Cardiac fibroblast (primary cell): ENCODE measurements at places on chromosomes 3 and 15.
A peak's percentile ranks its signal among the peaks of the same experiment; 100 is the strongest.

DNA sequence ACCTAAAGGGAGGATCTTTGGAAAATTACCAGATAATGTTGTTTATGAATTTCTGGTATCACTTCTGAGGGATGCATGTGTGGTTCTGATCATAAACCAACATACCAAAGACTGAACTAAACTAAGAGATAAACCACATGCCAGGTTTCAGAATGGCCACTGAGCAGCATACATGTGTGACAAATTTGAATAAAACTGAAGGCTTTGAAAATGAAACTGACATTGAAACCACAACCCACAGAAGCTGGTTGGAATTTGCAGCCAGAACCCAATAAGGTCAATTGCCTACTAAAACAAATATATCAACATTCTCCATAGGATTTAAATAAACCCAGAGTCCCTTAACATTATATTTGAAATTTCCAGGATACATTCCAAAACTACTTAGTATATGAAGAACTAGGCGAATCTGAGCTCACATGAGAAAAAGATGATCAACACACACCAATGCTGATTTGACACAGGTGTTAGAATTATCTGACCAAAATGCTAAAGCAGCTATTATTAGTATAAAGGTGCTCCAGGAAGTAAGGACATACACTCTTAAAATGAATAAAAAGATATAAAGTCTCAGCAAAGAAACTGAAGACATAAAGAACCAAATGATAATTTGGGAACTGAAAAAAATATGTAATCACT lies 125.0 kb downstream of the ZNF280D start:
- no peak for DNase-seq

- DNase-seq: peak; percentile 76
These were observed 63.1 kb downstream of the STRIT1 start for GRCh38 chr3:155230382-155230781.

GRCh38 chr15:94206463-94207167 lies 24.7 kb upstream of the MCTP2 start:
- no peak for DNase-seq

GRCh38 chr3:194609601-194610000 lies 23.6 kb downstream of the TMEM44 start:
- DNase-seq: no peak

GRCh38 chr3:129233538-129233937 lies 15.9 kb upstream of the COPG1 start:
- no peak for DNase-seq

- peak; percentile 40 for DNase-seq
These were observed 1.6 kb upstream of the P3H2 start for GRCh38 chr3:190122198-190122771.

DNA sequence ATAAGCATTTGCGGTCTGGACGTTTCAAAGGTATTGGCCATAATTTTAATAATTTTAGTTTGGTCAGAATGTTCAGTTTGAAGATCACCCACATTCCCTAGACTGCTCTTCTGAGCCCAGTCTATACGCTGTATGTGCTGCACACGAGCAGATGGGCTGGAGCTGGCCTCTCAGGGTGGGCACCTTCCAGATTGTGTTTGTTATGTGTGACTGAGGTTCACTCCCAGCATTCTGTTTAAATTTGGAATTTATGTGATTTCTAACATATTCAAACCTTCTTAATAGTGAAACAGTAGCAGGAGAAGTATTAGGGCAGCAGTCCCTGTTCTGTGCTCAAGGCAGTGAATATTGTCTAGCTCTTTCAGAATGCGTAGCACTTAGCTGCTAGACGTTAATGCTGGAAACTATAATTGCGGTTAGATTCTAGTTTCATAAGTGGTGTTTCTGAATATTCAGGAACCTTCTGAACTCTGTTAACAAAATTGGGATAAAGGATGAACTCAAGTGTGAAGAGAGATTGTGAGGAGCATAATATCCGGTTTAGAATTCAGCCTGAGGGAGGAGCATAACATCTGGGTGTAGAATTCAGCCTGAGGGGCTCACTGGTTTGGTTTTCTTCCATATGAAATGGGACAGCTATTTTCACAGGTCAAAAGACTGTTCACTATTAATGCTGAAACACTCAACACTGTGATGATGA lies 68.6 kb upstream of the RPL35A start:
- no peak for DNase-seq

DNA sequence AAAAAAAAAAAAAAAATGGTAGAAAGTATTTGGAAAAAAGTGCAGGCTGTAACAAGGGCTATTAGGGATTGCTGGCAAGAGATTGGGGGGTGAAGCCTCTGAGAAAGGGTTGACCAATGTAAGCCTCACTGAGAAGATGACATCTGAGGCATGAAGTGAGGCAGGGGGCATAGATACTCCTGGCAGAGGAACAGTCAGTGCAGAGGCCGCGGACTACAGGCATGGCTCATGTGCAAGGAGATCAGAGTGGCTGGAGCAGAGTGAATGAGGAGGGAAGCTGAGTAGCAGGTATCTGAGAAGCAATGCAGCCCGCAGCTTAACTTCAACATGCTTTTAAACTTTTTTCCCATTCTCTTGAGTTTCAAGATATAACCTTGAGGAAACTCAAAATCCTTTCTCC lies 5.4 kb downstream of the FBXL22 start:
- DNase-seq: no peak

DNA sequence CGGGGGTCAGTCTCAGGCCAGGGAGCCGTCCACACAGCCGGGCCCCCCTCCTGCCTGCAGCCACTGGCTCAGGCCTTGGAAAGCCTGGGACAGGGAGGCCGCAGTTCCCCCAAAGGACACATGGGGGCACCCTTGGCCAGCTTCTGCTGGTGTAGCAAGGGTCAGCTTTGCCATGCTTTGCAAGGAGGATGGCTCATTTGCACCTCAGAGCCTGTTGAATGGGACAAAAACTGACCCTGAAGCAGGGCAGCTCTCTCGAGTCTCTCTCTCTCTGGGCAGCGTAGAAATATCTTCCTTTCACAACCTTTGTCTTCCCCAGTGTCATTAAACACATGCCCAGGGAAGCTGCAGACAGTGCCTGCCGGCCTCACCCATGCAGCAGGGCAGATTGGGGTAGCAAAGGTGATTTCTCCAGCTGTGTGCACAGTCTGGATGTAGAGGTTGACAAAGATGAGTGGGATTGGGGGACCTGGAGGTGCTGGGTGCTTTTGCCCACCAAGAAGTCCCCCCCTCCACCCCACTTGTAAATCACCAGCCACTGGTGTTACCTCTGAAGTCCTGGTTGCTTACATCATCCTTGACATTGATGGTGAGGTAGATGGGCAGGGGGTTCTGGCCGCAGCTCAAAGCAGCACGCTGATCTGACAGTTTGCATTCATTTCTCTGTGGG lies 17.4 kb upstream of the EHD4 start:
- peak; percentile 79 for DNase-seq

DNA sequence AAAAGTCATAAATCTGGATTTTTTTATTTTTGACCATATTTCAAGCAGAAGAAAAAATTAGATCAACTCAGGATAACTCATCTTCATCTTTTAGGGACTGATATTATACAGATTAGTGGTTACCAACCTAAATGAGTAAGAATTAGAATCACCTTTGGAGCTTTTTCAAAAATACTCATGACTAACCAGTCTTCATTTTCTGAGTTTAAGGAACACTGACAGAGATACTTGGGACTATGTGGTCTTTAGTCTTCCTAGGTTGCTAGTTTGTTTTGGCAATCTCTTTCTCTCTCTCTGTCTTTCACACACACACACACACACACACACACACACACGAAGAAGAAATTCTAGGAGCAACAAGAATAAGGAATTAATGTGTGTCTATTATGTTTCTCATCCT lies 50.1 kb downstream of the TMOD3 start:
- peak; percentile 73 for DNase-seq

DNA sequence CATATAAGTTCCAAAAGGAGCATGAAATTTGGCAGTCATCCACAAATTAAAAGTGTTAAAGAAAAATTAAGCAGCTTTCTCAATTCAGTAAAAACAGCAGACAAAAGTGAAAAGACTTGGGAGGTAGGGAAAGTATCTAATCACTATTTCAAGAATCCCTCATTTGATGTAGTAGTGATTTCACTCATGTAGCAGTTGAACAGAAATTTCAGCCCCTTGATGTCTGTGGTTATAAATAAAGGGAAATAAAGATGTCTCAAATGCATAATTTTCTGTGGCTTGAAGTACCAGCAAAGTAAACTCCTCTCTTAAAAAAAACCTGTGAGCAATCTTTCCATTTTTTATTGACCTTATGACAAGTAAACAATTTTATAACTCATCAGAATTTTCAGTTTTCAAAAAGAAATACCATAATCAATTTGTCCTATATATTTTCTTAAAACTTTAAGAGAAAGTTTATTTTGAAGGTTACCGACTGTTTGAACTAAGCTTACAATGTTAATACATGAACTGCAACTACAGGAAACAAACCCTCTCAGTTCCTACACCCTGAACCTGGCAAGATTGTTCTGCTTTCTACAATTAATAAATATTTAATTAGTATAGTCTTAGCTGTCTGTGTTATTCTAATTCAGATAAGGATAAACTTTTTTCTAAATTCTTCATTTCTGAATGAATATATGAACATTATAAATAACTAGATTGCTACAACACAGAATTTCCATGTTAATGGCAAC lies 94.2 kb downstream of the CBLB start:
- DNase-seq: no peak

DNA sequence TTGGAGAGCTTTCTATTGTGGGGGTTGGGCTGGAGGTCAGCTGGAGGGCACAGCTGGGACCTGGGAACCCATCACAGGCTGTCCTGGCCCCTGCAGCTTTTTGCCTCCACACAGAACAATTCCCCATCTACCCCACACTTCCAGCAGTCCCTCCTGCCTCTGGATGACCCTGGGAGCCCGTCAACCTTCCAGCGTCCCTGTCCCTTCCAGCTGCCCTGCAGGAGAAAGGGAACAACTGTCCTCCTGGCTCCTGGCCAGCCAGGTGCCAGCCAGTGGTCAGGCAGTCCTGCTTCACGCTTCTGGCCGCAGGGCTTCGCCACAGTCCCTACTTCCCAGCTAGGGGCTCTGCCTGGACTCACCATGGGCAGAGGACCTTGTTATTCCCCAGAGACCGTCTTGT lies 27.2 kb downstream of the LINGO1 start:
- no peak for DNase-seq

GRCh38 chr3:127234778-127235177 lies 41.8 kb downstream of the PRR23E start:
- DNase-seq: no peak

- DNase-seq: no peak
These were observed 45.1 kb downstream of the PLXNA1 start for GRCh38 chr3:127027811-127028548.

DNA sequence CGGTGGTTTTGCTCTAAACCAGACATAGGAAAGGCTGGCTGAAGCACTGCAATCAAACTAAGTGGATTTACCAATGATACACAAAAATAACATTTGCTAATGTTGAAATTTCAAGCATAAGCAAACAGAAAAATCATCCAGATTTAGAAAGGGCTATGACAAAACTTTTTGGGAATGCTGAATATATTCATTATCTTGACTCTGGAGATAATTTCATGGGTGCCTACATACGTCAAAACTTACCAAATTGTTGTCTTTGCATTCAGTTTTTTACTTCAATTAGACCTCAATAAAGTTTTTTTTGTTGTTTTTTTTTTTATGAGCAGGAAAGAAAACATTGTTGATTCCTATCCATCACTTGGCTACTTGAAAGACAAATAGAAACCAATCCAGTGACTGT lies 140.8 kb downstream of the NR2E3 start:
- peak; percentile 21 for DNase-seq

DNA sequence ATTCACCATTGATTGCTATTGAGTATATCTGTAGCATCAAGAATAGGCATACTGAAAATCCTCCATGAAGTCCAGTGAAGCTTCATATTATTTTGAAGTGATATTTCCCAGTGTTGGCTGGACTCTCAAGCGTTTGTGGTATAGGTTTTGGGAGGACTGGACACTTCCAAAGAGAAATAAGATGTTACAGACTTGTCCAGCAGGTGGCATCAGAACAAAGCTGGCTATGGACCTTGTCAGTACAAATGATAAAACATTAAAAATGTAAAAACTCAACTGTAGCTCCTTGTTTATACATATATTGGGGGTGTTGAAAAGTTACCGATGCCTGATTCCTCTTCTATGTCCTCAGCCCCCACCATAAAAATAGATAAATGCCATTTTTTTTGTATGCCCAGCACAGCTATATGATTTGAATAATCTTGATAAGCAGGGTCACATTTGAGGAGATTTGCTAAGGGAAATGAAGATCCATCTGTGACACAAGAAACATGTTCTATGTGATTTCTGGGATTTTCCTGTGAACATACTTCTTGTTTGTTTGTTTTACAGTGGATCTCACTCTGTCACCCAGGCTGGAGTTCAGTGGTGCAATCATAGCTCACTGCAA lies 54.5 kb upstream of the GOLGA6B start:
- peak; percentile 77 for DNase-seq

GRCh38 chr15:37932549-37932948 lies 1.9 kb upstream of the TMCO5A start:
- no peak for DNase-seq

- DNase-seq: no peak
These were observed 163.3 kb downstream of the TP63 start for GRCh38 chr3:189794518-189794917.

DNA sequence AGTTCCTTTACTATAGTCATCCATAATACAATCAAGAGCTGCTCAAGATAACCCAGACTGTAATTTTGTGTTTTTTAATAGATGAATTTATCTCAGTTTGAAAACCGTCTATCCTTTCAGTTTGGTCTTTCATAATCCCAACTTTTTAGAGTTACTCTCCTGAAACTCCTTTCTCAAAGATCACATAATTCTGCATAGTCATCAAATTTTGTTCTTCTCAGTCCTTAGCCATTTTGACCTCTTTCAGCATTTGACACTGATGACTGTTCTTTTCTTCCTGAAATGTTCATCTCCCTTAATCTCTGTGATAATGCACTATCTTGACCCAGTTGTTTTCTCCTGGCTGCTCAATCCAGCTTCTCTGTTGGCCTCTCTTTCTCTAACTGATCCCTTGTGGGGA lies 47.5 kb upstream of the RAD51 start:
- no peak for DNase-seq

- peak; percentile 96 for DNase-seq
These were observed 414.9 kb downstream of the RBMS3 start for GRCh38 chr3:29695643-29696198.

GRCh38 chr3:131705099-131705498 lies 202.3 kb upstream of the MRPL3 start:
- DNase-seq: no peak

DNA sequence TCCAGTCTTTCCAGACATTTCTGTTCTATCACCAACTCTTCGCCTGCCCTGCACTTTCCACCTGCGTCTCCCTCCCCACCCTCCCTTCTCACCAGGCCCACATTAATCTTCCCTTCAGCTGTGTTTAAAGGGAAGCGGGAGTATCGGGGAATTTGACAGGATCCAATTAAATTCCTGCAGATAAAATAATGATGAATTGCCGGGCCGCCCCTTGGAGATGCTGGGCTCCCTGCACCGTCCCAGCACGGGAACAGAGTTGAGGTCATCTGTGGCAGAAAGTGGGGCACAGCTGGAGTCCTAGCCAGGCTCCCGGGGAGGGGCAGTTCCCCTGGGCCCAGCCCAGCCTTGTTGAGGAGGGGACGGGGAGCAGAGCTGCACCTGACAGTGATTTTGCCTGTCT lies 30.3 kb downstream of the PLXNA1 start:
- no peak for DNase-seq

GRCh38 chr15:73538123-73538522 lies 95.1 kb downstream of the NPTN start:
- DNase-seq: no peak

- DNase-seq: no peak
These were observed 27.4 kb upstream of the ALPK3 start for GRCh38 chr15:84789762-84790161.
